ENCODE measurements at places on chromosomes 11 and 22.

GRCh38 chr11:117127171-117127901 is 16.8 kb upstream of the PAFAH1B2 start:
- DNase-seq: no peak

GRCh38 chr11:2954263-2954662 is 25.0 kb upstream of the PHLDA2 start:
- no peak for DNase-seq

DNA sequence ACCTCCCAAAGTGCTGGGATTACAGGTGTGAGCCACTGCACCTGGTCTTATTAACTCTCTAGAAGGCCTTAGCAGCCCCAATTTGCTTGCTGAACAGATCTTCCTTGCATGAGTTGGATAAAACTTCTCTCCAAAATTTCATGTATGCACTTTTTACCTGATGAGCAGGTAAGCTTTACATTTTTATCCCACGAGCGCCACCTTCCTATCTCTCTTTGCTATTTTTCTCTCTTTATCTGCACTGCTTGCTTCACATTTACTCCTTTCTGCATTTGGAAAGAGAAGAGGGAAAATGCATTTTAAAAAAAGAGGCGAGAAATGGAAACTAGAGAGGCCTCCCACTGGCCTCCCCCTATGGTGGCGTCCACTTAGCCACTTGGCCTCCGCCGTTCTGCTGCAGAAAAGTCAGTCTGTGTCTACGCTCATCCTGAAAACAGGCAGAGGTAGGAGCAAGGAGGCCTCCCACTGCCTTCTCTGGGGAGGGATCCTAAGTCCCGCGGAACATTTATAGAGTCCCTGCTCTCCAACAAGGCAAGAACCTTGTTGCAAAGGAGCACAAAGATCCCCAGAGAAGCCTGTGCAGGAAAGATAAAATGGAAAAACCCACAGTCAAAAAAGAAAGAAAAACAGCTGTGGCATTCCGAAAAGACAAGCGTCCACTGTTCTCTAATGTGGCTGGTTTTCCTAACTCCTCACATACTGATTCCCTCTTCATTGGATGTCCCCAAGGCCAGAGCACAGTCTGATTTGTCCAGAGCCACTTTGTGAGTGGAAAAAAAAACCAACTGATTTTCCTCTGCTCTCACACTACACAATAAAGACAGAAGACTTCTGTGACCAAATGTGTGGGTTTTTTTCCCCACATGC is 62.2 kb upstream of the INCENP start:
- no peak for DNase-seq

GRCh38 chr11:19403196-19403895 is 162.6 kb upstream of the E2F8 start:
- DNase-seq: no peak

DNA sequence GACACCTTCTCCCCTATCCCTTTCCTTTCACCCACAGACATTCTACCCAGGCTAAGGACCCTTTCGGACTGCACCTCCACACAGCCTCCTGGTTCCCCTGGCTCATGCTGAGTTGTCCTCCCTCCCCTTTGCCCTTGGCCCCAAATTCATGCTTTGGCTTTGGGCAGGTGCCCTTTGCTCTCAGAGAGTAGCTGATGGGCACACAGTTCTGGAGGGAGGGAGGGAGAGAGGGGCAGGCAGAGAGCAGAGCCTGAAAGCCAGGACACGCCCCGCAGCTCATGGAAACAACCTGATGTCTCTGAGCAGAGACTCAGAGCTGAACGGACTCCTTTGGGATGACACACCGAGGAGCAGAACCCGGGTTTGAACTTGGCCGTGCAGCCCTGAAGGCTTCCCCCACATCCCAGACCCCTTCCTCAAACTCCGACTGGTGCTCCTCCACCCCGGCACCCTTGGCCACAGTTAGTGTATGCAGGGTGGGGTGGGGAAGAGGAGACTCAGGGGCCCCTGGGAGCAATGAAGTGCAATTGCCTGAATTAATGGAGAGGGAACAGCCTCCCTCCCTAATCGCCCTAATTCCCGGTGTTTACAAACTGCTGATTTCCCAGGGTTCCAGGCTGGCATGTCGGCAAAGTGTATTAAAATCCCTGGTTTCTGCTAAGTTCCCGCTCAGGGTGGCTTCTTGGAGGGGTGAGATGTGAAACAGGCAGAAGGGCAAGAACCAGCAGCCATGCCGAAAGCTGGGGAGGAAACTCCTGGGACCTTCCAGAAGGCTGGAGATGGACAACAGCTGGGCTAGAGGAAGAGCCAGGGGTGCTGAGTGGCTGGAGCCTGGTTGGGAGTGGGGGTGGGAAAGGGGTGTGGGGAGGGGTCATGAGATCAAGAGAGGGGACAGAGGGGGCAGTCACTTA is 71.2 kb upstream of the SHISAL1 start:
- DNase-seq: no peak

DNA sequence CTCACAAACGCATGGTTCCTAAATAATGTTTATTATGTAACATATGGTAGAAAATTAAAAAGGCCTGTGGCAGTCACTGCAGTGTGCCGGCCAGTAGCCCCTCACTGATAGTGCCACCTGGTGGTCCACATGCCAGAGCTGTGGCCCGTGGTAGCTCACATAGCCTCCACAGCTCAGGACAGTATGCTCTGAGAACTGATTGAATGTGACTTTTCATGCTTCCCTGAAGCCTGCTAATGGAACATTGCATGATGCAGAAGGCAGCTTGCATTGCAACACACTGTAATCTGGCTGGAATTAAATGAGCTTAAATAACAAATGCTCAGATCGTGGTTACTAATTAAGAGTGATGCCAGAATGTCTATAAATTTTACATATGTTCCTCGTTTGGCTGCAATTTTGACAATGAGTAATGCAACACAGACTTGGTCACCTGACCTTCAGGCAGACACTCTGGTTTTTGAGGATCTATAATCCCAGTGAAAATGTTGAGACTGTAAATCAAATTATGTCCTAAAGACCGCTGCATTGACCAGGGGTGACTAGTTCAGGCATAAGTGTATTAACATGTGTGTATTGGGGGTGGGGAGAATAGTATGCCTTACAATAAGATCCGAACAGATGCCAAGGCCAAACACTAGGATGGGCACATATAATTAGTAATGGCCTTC is 566.4 kb downstream of the METTL15 start:
- DNase-seq: no peak

DNA sequence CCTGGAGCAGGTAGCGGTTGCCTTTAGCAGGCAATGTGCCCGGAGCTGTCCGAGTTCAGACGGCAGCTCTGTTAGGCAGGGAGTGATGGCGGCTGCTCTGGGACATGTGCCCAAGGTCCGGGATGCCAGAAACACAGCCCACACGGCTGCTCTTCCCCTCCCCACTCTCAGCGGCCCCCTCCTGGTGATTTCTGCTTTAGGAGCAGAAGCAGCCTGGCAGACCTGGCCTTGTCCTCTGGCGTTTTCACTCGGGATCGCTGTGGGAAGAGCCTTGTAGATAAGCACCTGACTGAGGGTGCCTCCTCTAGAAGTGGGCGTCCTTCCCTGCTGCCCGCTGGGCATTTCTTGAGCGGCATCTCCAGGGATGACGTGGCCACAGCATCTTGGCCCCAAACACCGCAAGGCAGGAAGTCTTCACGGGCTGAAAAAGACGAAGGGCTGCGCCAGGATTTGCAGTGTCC is 392.2 kb downstream of the TBC1D22A start:
- no peak for DNase-seq

GRCh38 chr11:115083144-115083806 is 404.9 kb downstream of the NXPE2 start:
- DNase-seq: no peak

GRCh38 chr11:27194976-27195375 is 154.4 kb downstream of the BBOX1 start:
- DNase-seq: no peak

DNA sequence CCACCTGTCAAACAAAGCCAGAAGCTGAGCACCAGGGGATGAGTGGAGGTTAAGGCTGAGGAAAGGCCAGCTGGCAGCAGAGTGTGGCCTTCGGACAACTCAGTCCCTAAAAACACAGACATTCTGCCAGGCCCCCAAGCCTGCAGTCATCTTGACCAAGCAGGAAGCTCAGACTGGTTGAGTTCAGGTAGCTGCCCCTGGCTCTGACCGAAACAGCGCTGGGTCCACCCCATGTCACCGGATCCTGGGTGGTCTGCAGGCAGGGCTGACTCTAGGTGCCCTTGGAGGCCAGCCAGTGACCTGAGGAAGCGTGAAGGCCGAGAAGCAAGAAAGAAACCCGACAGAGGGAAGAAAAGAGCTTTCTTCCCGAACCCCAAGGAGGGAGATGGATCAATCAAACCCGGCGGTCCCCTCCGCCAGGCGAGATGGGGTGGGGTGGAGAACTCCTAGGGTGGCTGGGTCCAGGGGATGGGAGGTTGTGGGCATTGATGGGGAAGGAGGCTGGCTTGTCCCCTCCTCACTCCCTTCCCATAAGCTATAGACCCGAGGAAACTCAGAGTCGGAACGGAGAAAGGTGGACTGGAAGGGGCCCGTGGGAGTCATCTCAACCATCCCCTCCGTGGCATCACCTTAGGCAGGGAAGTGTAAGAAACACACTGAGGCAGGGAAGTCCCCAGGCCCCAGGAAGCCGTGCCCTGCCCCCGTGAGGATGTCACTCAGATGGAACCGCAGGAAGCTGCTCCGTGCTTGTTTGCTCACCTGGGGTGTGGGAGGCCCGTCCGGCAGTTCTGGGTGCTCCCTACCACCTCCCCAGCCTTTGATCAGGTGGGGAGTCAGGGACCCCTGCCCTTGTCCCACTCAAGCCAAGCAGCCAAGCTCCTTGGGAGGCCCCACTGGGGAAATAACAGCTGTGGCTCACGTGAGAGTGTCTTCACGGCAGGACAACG is 11.7 kb downstream of the CXCR5 start:
- DNase-seq: no peak

DNA sequence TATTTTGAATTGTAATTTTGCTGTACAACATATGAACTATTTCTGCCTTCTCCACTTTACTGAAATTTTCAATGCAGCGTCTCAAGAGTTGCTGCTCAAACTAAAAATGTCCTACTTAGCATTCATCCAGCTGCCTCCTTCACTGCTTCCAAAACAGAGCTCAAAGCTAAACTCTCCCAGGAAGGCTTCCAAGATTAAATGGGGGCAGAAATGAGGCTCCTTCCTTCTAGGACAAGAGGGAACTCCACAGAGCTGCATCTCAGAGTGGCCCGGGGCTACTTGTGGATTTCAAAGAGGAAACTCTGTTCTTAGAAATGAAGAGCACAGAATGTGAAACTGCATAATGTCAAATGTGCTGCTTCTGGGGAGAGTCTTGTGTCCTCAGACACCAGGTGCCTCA is 295.9 kb upstream of the NCAM1 start:
- no peak for DNase-seq

DNA sequence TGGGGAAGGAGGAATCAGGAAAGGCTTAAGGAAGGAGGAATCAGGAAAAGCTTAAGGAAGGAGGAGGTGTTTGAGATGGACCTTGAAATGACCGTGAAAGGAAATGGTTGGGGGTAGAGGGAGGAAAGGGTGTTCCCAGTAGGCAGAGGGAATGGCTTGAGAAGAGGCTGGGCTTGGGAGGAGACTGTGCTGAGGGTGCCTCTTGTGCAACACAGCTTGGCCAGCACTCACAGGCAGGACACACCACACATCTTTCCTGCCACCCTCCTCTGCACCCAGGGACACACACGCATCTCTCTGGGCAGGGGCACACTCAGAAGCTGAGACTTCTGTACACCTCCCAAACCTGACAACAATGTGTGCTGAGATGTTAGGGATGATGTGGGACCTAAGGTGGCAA is 151.4 kb downstream of the FBXO7 start:
- DNase-seq: no peak

DNA sequence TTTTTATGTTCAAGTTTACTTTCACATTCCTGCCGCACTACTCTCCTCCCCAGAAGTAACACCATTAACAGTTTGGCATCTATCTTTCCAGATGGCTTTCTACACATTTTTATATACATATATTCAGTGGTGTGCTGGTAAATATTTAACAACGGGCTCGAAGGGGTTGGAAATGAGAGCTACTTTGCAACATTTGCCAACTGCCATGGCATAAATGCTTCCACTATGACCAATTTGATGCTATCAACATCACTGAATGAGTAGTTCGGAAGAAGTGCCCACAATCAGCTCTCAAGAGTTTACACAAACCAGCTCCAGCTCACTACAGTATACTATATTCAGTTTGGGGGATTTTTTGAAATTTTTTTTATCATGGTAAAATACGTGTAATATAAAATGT is 55.2 kb downstream of the RELT start:
- no peak for DNase-seq

DNA sequence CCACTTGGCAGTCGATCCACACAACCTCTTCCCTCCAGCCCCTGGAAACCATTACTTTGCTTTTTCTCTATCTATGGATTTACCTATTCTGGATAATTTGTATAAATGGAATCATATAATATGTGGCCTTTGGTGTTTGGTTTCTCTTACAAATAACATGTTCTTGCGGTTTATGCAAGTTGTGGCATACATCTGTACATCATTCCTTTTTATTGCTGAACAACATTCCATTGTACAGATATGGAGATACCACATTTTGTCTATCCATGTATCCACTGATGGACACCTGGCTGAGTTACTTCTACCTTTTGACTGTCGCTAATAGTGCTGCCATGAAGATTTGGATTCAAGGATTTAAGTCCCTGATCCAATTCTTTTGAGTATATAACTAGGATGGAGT is 25.1 kb downstream of the SMCO4 start:
- no peak for DNase-seq

DNA sequence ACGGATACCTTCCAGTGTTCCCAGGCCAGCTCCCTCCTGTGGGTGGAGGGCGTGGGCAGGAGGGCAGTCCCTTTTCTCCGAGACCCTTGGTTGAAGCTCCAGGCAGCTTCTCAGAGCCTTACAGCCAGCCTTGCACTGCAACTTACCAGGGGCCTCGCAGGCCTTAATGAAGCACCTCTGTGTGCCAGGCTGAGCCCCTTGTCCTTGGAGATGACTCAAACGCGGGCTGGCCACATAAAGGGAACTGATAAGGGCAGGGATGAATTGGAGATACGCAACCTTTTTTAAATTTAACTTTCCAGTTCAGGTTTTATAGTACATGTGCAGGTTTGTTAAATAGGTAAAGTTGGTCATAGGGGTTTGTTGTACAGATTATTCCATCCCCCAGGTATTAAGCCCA is 72.7 kb downstream of the WNT7B start:
- no peak for DNase-seq

GRCh38 chr11:116700586-116701220 is 72.1 kb downstream of the BUD13 start:
- DNase-seq: no peak

GRCh38 chr11:114209343-114209742 is 86.9 kb upstream of the NNMT start:
- no peak for DNase-seq

DNA sequence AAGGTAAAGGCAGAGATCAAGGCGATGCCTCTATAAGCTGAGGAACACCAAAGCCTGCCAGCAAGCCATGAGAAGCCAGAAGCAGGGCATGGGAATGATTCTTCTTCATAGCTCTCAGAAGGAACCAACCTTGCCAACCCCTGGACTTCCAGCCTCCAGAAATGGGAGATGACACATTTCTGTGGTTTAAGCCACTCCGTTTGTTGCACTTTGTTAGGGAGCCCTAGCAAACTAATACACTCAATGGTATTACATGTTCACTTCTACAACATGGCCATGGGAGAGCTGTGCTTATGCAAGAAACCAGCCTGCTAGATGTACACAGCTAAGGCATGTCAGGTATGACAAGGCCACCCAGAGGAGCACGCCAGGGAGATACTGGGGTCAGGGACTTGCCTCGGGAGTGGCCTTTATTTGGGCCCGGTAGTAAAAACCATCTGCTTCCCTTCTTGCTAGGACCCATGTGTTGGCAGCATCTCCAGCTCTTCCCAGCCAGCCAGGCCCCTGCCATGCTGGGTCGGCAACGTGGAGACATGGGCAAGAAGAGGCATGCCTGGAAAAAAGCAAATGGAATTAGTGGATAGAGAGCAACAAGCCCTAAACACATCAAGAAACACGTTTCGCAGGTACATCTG is 3.6 kb downstream of the C11orf16 start:
- no peak for DNase-seq
